ENCODE measurements at places on chromosomes 12 and 14.

GRCh38 chr12:132620899-132621656, 2.5 kb downstream of the P2RX2 start:
- DNase-seq, result no peak

GRCh38 chr14:90184094-90184493, 72.3 kb upstream of the PSMC1 start:
- no peak for DNase-seq

DNA sequence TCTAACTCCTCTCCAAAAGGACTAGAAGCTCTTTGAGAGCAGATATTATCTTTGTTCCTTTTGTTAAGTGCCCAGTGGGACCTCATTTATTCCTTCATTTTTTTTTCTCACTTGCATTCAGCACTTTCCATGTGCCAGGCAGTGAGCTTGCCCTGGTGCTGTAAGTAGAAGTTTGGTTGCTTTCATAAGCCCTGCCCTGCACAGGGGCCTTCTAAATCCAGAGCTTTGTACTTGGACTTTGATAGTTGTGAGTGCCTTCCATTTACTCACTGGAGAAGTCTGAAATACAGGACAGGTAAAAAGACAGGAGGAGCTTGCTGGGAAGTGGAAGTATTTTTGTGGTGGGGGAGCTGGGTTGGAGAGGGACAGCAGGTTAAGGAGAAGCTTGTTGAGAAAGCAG, 56.7 kb upstream of the PTCSC3 start:
- no peak for DNase-seq

- no peak for DNase-seq
These were observed 41.6 kb downstream of the SCN8A start for GRCh38 chr12:51632623-51633022.

DNA sequence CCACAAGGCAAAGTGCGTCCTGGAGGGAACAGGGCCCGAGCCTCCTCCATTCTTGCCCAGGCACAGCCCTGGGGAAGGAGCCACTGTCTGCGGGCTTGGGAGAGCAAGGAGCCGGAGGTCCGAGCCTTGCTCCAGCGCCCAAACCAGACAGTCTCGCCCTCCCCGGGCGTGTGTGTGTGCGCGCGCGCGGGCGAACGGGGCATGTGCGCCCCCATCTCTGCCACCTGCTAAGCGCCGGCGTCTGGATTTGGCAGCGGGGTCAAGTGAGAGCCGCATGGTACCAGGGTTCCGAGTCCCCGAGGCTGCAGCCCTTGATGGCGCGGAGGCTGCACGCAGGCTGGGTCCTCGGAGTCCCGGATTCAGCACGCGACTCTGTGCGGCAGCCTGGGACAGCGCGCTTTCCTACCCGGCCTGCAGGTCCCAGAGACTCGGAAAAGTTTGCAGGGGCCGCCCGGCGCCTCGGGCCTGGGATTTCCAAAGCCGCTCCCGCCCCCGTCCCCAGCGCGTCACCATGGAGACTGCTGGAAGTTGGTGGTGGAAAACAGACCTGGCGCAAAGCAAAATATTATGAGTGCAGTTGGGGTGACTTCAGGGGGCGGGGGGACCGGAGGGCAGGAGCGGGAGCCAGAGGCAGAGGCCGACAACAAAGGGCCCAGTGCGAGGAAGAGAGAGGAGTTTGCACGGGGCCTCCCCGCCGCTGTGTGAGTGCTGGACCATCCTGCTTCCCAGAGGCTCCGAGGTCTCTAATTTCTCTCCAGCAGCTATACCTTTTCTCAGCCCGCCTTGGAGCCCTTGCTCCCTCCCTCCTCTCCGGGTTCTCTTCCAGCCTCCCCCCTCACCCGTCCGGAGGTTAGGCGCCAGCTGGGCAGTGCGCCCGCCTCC, 4.2 kb downstream of the RFX4 start:
- DNase-seq, result no peak

GRCh38 chr12:114439261-114439683, 33.3 kb upstream of the TBX5 start:
- DNase-seq, result no peak

DNA sequence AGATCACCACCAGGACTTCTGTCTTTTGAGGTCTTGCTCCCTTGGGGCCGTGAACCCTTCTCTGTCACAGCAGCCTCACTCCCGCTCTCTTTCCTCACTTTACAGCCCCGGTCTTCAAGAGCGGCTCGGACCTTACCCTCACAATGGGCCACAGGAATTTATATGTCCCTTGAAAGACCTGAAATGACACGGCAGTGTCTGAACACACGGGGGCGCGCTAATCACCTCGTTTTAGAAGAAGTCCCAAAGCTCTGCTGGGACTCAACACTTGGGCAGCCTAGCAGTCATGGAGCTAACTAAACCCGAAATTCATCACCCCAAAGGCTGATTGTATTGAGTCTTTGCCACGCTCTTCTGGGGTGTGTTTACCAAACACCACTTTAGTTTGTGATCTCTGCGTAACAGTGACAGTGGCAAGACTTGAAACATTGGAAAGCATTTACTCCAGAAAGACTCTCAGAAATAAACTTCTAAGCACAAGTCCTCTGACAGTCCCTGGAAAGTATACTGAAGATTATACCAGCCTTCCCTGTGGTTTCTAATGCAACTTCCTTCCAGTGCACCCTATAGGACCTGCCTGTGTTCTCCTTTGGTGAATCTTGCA, 29.0 kb downstream of the SERPINA11 start:
- peak; percentile 4 for DNase-seq

DNA sequence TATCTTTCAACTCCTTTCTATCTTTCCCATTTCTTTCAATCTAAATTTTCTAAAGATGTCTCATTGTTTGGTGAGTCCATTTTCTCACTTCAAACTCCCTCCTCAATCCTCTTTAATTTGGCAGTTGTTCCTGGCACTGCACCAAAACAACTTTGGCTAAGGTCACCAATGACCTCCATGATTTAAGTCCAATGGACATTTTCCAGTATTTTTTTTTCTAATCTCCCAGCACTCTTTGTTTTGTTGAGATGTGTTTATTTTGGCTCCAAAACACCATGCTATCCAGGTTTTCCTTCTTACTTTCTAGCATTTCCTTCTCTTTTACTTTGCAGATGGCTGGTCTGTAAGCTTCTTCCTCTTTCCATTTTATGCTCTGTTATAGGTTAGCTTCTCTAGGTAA, 42.5 kb upstream of the OTOGL start:
- DNase-seq, result no peak

GRCh38 chr14:75205591-75205990, 29.2 kb upstream of the TMED10 start:
- DNase-seq, result no peak

- no peak for DNase-seq
These were observed 36.8 kb upstream of the PIWIL1 start for GRCh38 chr12:130300737-130301535.

DNA sequence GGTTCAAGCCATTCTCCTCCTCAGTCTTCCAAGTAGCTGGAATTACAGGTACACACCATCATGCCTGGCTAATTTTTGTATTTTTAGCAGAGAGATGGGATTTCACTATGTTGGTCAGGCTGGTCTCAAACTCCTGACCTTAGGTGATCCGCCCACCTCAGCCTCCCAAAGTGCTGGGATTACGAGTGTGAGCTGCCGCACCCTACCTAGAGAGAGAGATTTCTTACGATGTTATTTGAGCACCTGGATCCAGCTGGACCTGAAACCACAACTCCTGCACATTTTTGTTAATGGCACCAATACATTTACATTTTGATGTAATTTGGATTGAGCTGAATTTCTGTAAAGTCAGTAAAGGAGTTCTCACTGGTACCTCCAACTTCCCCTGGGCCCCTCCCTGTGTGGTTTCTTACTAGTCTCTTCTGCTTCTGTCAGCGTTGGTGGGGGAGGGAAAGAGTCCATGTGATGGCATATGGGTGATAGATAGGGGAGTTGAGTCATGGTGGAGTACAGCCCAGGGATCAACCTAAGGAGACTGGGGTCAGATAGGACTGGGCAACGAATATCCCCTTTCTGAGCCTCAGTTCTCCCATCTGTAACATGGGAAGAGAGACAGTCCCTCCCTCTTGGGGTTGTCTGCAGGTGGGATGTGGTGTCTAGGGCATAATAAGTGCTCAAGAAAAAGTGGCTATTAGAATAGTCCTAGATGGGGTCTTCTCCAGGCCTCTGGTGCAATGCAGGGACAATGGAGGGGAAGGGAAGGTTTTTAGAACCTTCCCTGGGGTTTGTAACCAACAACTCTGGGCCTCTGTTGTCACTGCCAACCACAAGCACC, 83.3 kb upstream of the MED13L start:
- DNase-seq, result no peak

Measured in activated CD8-positive, alpha-beta memory T cell treated with anti-CD3 and anti-CD28 coated beads for 1 hour (primary cell).